ENCODE measurements at places on chromosomes 3 and 15. TPM values are rescaled to one million over a fixed set of nuclear protein-coding genes. Genes with fewer than 3 reads are reported as not detected.

NPHP3 gene
- total RNA-seq = 9.0 TPM

CYP1A1 gene
- total RNA-seq = 1.2 TPM

DHX30 gene
- 44.3 TPM for total RNA-seq

TMEM266 gene
- total RNA-seq = 0.23 TPM

THSD4 gene
- 25.8 TPM for total RNA-seq

GPR15 gene
- not detected for total RNA-seq

SLC25A36 gene
- 19.5 TPM for total RNA-seq

HGD gene
- 22.1 TPM for total RNA-seq

ZBED2 gene
- total RNA-seq = 0.15 TPM

UBAP1L gene
- total RNA-seq = 0.93 TPM

SNX22 gene
- total RNA-seq = 1.2 TPM

EFCC1 gene
- 0.02 TPM for total RNA-seq

TICRR gene
- total RNA-seq = 10.5 TPM

CISH gene
- 0.63 TPM for total RNA-seq

FETUB gene
- 0.08 TPM for total RNA-seq

IVD gene
- 11.7 TPM for total RNA-seq

FBXO40 gene
- total RNA-seq = not detected

ADAMTS7 gene
- total RNA-seq = 8.5 TPM

C3orf20 gene
- not detected for total RNA-seq

LMAN1L gene
- total RNA-seq = not detected

CCR3 gene
- total RNA-seq = not detected

CELF6 gene
- total RNA-seq = 0.23 TPM

GPR156 gene
- 0.39 TPM for total RNA-seq

LRRC15 gene
- 0.13 TPM for total RNA-seq

DAZL gene
- not detected for total RNA-seq

SSUH2 gene
- total RNA-seq = 0.60 TPM

SGO1 gene
- 13.7 TPM for total RNA-seq

LRRN1 gene
- not detected for total RNA-seq
